ENCODE measurements at places on chromosomes 3 and 15. TPM values are rescaled to one million over a fixed set of nuclear protein-coding genes. Genes with fewer than 3 reads are reported as not detected.

MKRN3 gene
- 0.12 TPM for polyA plus RNA-seq

EPHA6 gene
- 0.10 TPM for polyA plus RNA-seq

GOLGA8T gene
- 0.73 TPM for polyA plus RNA-seq

GOLGA6L4 gene
- polyA plus RNA-seq: 2.3 TPM

STX19 gene
- polyA plus RNA-seq: not detected

LIPC gene
- polyA plus RNA-seq: 0.40 TPM

HYAL1 gene
- 6.3 TPM for polyA plus RNA-seq

CPN2 gene
- polyA plus RNA-seq: 0.22 TPM

CYB561D2 gene
- 19.7 TPM for polyA plus RNA-seq

KCNMB3 gene
- 2.2 TPM for polyA plus RNA-seq

ZNF35 gene
- polyA plus RNA-seq: 5.5 TPM

GOLGA8R gene
- polyA plus RNA-seq: 2.9 TPM

SERPINI2 gene
- 0.31 TPM for polyA plus RNA-seq

ECE2 gene
- polyA plus RNA-seq: 5.5 TPM

PXYLP1 gene
- polyA plus RNA-seq: 2.4 TPM
